ENCODE measurements at places on chromosomes 11 and 22. TPM values are rescaled to one million over a fixed set of nuclear protein-coding genes. Genes with fewer than 3 reads are reported as not detected.

GRCh38 chr22:41576877-41577276, 12.8 kb downstream of the PMM1 start:
- no peaks in the 10 kb centered on the region for H3K4me1 ChIP-seq
- no peak overlapping the region for H3K4me3 ChIP-seq
- H3K36me3 ChIP-seq = no peaks in the 10 kb centered on the region
- peak; percentile 82 for DNase-seq
- no peaks in the 10 kb centered on the region for H3K27me3 ChIP-seq

DNA sequence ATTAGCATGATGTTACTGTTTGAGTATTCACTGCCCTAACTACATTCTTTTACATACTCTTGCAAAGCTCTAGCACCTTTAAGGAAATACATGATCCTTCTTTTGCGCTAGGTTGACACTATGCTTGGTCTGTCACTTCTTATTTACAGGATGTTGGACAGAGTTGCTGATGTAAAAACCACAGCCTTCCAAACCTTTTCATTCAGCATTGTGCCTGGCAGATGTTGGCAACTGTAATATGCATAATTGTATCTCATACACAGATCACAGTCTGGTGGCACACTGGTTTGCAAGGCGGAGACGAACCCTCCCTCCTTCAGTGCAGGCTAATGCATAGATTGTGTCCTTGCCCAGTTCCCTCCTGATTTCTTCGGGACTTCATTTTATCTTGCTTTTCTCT, 224.1 kb downstream of the SNX19 start:
- no peaks in the 10 kb centered on the region for H3K36me3 ChIP-seq
- H3K27ac ChIP-seq = no peak overlapping the region
- no peaks in the 10 kb centered on the region for H3K27me3 ChIP-seq
- no peaks in the 10 kb centered on the region for H3K4me1 ChIP-seq
- DNase-seq = no peak
- no peak overlapping the region for H3K4me3 ChIP-seq

GRCh38 chr22:29171721-29172120, 34.0 kb upstream of the EMID1 start:
- H3K27me3 ChIP-seq = no peaks in the 10 kb centered on the region
- H3K27ac ChIP-seq = no peak overlapping the region
- H3K4me3 ChIP-seq = no peak overlapping the region
- peaks cover 13% of the 10 kb centered on the region for H3K4me1 ChIP-seq
- no peaks in the 10 kb centered on the region for H3K36me3 ChIP-seq

CNTN5 gene
- total RNA-seq = not detected

Data from Karpas-422 (cell line).